DND-41 (cell line): ENCODE measurements at places on chromosomes 2 and 18.

- H3K4me3 ChIP-seq: no peak overlapping the region
- no peaks in the 10 kb centered on the region for H3K4me1 ChIP-seq
- no peaks in the 10 kb centered on the region for H3K27me3 ChIP-seq
- no peaks in the 10 kb centered on the region for H3K36me3 ChIP-seq
Measured at GRCh38 chr2:104233591-104233990, 620.3 kb upstream of the POU3F3 start.

DNA sequence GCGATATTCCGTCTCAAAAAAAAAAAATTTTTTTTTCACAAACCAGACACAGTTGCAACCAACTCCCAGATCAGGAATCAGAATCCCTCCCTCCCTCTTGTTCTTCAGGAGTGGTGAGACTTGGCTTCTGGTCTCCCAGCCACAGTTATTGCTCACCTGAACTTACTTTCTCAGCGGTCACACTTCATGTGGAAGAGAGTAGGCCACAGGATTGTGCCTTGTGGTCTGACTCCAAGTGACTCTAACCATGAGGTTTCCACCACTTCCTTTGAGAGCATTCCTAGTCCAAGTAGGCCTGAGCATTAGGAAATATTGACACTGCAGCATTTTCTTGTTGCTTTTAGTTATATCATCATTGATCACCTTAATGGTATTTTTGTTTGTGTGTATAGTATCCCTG is 12.1 kb downstream of the FMNL2 start:
- DNase-seq: no peak
- no peaks in the 10 kb centered on the region for H3K36me3 ChIP-seq

- peak overlapping the region; percentile 75 for H3K27ac ChIP-seq
- peak; percentile 86 for DNase-seq
- H3K27me3 ChIP-seq: no peaks in the 10 kb centered on the region
- H3K36me3 ChIP-seq: peaks cover 15% of the 10 kb centered on the region
Measured at GRCh38 chr2:134258684-134259388, 5.0 kb downstream of the MGAT5 start.

- no peak overlapping the region for H3K4me3 ChIP-seq
- peak; percentile 34 for DNase-seq
Measured at GRCh38 chr2:160353166-160353565, 140.4 kb downstream of the RBMS1 start.

- H3K4me3 ChIP-seq: no peak overlapping the region
- DNase-seq: no peak
- no peak overlapping the region for H3K27ac ChIP-seq
- no peaks in the 10 kb centered on the region for H3K4me1 ChIP-seq
Measured at GRCh38 chr2:224175538-224175937, 136.5 kb upstream of the SERPINE2 start.

DNA sequence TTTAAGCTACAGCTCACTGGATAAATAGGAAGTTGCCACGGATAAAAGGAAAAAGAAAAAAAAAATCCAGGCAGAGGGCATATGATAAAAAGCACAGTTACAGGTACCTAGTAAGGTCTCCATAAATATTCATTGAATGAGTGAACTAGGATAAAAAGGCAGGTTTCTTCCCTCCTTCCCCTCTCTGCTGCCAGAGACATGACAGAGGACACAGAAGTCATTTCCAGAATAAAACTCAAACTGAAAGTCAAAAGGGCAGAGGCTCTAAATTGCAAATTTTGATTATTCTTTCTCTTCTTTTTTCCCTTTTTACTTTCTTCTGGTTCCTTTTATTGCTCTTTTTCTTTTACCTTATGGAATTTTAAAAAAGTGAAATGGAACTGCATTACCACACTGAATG is 7.7 kb downstream of the CD302 start:
- no peaks in the 10 kb centered on the region for H3K4me1 ChIP-seq
- H3K27me3 ChIP-seq: no peaks in the 10 kb centered on the region
- no peak overlapping the region for H3K27ac ChIP-seq
- no peak for DNase-seq

GRCh38 chr2:169895294-169895985 is 68.2 kb downstream of the UBR3 start:
- H3K27me3 ChIP-seq: no peaks in the 10 kb centered on the region
- DNase-seq: no peak
- peaks cover 34% of the 10 kb centered on the region for H3K36me3 ChIP-seq
- H3K27ac ChIP-seq: no peak overlapping the region
- no peaks in the 10 kb centered on the region for H3K4me1 ChIP-seq
- H3K4me3 ChIP-seq: no peak overlapping the region

DNA sequence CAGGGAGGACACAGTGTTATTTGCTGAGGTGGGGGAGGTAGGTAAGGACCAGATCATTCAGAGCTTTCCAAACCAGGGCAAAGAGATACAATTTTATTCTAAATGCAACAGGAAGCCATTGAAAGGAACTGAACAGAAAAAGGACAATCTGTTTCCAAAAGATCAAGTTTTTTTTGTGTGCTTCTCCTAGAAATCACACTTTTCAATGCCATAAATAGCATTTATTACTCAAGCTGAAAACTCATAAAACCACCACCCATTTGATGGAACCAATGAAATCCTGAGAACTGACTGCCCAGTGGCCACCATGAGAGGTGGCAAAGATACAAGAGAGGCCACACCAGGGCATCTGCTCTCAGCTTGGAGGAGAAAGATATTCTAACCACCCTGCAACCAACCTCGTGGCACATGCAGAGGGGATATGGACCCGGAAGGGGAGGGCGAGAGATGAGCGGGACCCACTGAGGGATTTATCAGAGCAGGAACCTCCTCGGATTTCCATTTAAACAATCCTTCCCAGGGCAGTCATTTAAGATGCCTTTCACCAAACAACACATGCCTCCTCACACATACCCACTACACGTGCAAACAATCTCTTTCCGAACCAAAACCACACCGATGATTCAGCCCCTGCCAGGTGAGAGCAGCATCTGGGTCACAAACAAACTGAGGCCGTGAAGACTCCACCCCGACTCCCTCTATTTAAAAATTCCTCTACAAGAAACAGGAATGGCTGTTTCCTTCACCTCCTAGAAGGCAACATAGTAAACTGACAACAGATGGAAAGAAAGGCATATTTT is 8.8 kb downstream of the CYB5A start:
- peaks cover 11% of the 10 kb centered on the region for H3K27me3 ChIP-seq
- H3K27ac ChIP-seq: no peak overlapping the region
- H3K4me1 ChIP-seq: peaks cover 4% of the 10 kb centered on the region; the same call in 1 of the 2 replicates
- no peak for DNase-seq

GRCh38 chr2:48586433-48586832 is 31.2 kb upstream of the GTF2A1L start:
- H3K4me1 ChIP-seq: no peaks in the 10 kb centered on the region
- no peak overlapping the region for H3K4me3 ChIP-seq
- H3K27ac ChIP-seq: no peak overlapping the region
- no peak for DNase-seq
- no peaks in the 10 kb centered on the region for H3K36me3 ChIP-seq
- H3K27me3 ChIP-seq: no peaks in the 10 kb centered on the region
